Activated T-cell treated with anti-CD3 and anti-CD28 coated beads, Interleukin-2, amount 50 U/mL, for 4 hours (primary cell): ENCODE measurements at places on chromosomes 7 and 10. TPM values are rescaled to one million over a fixed set of nuclear protein-coding genes. Genes with fewer than 3 reads are reported as not detected.

Gene WNT2
- total RNA-seq, result not detected

Gene COL1A2
- total RNA-seq, result 1.6 TPM

Gene PRSS1
- 11.7 TPM for total RNA-seq

Gene FAM13C
- not detected for total RNA-seq

Gene LDB3
- total RNA-seq, result not detected

Gene SPDYE2B
- not detected for total RNA-seq

Gene THAP5
- 35.4 TPM for total RNA-seq

Gene SOSTDC1
- total RNA-seq, result not detected

DNA sequence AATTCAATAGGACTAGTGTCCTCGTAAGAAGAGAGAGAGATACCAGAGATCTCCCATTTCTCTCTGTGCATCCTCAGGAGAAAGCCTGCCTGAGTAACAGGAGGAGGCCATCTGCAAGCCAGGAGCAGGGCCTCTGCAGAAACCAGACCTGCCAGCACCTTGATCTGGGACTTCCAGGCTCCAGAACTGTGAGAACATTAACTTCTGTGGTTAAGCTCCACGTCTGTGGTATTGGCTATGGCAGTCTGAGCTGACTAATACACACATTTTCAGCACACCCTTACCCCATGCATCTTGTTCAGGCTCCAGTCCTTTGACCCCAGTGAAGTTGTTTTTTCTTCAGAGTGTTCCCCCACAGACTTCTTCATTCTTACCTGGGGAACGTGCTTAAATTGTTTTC lies 3.1 kb upstream of the CRTAC1 start:
- no peak for DNase-seq

DNA sequence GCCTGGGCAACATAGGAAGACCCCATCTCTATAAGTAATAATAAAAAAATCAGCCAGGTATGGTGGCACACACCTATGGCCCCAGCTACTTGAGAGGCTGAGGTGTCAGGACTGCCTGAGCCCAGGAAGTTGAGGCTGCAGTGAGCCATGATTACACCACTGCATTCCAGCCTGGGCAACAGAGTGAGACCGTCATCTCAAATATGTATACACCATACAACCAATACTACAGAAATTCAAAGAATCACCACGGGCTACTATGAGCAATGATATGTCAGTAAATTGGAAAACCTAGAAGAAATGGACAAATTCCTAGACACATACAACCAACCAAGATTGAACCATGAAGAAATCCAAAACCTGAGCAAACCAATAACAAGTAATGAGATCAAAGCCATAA lies 60.3 kb upstream of the ZC3HAV1 start:
- DNase-seq, result no peak

DNA sequence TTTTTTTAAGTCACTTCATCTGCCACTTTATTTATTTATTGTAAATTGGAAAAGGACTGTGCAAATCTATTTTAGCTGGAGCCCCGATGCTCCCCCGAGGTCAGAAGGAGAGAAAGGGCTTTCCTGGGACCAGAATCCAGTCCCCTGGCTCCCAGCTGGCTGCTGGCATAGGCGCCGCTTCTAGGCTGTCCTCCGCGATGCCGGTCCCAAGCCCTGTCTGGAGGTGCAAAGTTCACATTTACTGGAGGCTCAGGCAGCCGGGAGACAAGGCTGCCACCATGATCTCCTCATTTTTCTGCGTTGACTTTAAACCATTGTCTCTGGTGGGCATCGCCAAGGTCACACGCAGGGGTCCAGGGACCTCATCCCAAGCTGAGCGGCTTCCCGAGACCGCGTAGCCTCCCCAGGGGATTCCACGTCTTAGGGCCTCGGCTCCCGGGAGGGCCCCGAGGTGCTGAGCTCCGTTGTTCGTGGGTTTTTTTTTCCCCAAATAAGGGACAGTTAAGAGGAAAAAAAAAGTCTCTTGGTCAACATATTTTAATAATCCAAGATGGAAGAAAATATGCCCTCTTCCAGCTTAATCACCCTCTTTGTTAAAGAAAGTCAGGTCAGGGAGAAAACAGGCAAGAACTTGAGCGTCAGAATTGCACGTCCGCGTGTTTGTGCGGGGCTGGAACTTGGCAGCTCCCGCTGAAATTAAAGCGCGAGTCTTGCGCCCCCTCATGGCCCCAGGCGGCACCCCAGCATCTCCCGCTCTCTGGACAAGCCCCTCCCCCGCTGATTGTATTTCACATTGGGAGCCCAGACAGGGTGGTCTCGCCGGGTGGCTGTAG lies 11.9 kb downstream of the RGR start:
- peak; percentile 25 for DNase-seq

- no peak for DNase-seq
These were observed 7.6 kb upstream of the KCP start for GRCh38 chr7:128918016-128918665.

DNA sequence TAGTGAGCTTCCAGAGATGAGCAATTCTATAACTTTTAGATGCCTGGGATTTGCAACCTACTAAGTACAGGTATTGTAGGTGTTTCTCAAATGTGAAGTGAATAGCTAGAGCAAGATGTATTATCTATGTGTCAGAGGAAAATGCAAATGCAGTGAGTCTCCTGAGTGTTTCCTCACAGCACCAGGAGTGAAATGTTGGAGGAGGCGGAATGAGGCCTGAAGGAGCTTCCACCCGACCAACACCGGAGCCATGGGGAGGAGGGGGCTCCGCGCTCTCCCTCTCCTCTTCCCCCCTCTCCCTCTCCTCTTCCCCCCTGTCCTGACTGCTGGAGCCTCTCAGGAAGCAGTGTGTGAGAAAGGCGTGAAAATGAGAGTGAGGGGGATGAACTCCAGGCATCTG lies 79.9 kb upstream of the RNF32 start:
- DNase-seq, result no peak

GRCh38 chr10:122467701-122468100 lies 6.3 kb downstream of the HTRA1 start:
- no peak for DNase-seq

- no peak for DNase-seq
These were observed 163.8 kb upstream of the KLF14 start for GRCh38 chr7:130897515-130898419.

GRCh38 chr7:110373416-110373815 lies 717.5 kb upstream of the LRRN3 start:
- no peak for DNase-seq
